ENCODE measurements at places on chromosomes 12 and 14.

GRCh38 chr14:100159865-100160533 lies 554 bp upstream of the DEGS2 start:
- no peaks in the 10 kb centered on the region for H3K27me3 ChIP-seq
- H3K4me3 ChIP-seq, result peak overlapping the region; percentile 28
- H3K27ac ChIP-seq, result no peak overlapping the region
- DNase-seq, result no peak
- peaks cover 17% of the 10 kb centered on the region for H3K4me1 ChIP-seq

DNA sequence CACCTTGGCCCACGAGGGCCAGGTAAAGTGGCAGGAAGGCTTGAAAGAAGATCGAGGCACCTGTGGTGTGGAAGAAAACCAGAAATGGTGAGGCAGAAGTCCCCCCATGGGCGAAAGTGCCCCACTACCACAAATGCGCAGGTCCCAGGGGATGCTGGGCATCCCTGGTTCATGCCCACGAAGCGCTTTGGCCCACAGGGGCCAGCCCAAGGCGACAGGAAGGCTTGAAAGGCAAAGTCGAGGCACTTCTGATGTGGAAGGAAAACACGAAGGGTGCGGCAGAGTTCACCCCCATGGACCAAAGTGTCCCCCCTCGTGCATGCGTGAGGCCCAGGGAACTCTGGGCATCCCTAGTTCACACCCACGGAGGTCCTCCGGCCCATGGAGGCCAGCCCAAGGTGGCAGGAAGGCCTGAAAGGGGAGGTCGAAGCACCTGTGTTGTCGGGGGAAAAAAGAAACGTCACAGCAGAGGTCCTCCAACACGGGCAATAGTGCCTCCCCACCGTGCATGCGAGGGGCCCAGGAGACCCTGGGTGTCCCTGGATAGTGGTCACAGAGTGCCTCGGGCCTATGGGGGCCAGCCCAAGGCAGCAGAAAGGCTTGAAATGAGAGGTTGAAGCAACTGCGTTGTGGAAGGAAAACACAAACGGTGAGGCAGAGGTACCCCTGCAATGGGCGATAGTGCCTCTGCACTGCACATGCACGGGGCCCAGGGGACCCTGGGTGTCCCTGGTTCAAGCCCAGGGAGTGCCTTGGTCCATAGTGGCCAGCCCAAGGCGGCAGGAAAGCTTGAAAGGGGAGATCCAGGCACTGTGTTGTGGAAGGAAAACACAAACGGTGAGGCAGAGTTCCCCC lies 373.9 kb downstream of the ALG10 start:
- no peak overlapping the region for H3K27ac ChIP-seq
- H3K4me3 ChIP-seq, result no peak overlapping the region
- no peaks in the 10 kb centered on the region for H3K4me1 ChIP-seq
- no peaks in the 10 kb centered on the region for H3K36me3 ChIP-seq
- DNase-seq, result peak; percentile 19

- DNase-seq, result peak; percentile 75
- H3K27me3 ChIP-seq, result no peaks in the 10 kb centered on the region
- peak overlapping the region; percentile 84 for H3K27ac ChIP-seq
Observed at GRCh38 chr14:67729072-67729885, 27.6 kb downstream of the RDH12 start.

GRCh38 chr12:122986258-122986871 lies 5.9 kb downstream of the ARL6IP4 start:
- no peak overlapping the region for H3K4me3 ChIP-seq
- no peak for DNase-seq
- peaks cover 15% of the 10 kb centered on the region for H3K36me3 ChIP-seq
- H3K4me1 ChIP-seq, result peaks cover 38% of the 10 kb centered on the region
- no peaks in the 10 kb centered on the region for H3K27me3 ChIP-seq
- H3K27ac ChIP-seq, result no peak overlapping the region

GRCh38 chr14:23089498-23090253 lies 5.3 kb downstream of the ACIN1 start:
- no peak for DNase-seq
- no peak overlapping the region for H3K4me3 ChIP-seq
- H3K4me1 ChIP-seq, result no peaks in the 10 kb centered on the region
- no peak overlapping the region for H3K27ac ChIP-seq
- H3K27me3 ChIP-seq, result no peaks in the 10 kb centered on the region
